ENCODE measurements at places on chromosomes 3 and 15.

DNA sequence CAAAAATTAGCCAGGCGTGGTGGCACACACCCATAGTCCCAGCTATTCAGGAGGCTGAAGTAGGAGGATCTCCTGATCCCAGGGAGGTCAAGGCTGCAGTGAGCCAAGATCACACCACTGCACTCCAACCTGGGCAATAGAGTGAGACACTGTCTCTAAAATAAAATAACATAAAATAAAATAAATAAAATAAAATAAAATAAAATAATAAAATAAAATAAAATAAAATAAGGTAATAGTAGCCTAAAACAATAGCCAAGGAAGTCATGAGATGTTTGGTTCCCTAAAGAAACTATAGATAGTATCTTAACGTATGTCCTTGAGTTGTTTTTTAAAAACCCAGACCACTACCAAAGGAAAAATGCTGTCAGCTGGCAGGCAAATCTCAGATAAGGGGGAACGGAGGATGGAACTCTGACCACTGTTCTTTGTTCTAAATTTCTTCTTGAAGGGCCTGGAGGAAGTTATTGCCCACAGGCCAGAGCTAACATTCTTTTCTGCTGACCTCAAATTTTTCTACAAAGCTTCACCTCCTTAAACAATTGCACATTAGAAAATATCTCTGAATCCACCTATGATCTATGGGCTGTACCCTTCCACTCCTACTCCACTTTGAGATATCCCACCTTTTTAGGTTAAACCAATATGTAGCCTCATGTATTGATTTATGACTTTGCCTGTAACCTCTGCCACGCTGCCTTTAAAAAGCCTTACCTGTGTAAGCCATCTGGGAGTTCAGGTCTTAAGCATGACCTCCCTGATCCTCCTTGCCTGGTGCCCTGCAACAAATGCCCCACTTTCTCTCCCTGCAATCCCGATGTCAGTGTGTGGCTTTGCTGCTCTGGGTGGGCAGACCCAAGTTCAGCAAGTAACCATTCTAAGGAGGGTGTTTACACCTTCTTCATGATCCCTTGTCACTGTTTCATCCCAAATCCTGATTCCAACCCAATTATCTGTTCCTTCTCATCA is 126.2 kb upstream of the BHLHE40 start:
- DNase-seq = no peak

- no peak for DNase-seq
These were observed 36.1 kb upstream of the CRTC3 start for GRCh38 chr15:90493647-90494046.

GRCh38 chr15:85116925-85117646 is 135.4 kb downstream of the PDE8A start:
- no peak for DNase-seq

DNA sequence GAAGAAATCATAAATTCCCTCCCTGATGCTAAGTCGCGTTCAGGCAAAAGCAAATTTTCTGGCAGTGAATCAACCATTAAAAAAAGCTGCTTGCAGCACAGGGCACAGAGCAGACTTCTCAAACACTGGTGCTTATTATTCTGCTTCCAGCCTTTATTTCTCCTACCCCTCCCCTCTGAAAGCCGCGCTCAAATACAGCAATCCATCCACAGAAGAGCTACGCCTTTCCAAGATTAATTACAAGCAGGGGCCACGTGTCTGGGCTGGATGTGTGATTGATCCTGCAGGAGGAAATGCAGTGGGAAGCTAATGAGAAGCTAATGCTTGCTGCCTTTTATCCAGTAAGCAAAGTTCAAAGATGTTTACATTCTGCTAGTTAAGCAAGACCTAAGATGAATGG is 134.9 kb upstream of the TOPAZ1 start:
- no peak for DNase-seq

DNA sequence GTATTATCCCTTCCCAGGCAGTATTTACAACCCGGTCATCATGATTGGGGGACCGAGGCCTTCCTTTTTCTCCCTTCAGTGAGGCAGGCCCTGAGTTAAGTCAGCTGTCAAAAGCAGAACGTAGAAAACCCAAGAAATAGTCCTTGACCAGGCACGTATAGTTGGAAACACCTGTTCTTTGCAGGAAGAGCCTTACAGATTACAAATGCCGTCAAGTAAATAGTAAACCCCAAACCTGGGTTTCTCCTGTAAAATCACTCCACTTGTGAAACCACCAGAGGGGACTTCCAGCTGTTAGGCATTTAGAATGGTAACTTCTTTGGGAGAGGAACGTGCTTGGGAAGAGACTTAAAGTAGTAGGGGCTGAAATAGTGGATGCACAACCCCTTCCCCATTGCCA is 1.0 kb upstream of the BTBD1 start:
- DNase-seq = no peak

- DNase-seq = no peak
These were observed 609 bp downstream of the GOLGA8A start for GRCh38 chr15:34436956-34437442.

DNA sequence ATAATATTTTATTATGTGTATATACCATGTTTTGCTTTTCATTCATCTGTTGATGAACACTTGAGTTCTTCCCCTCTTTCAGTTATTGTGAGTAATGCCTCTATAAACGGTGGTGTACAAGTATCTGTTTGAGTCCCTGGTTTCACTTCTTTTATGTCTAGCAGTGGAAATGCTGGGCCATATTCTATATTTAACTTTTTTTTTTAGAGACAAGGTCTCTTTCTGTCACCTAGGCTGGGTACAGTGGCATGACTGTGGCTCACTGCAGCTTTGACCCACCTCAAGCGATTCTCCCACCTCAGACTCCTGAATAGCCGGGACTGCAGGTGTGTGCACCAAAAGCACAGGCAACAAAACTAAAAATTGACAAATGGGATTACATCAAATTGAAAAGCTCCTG is 19.9 kb downstream of the GOLM2 start:
- DNase-seq = no peak

GRCh38 chr3:67302489-67302888 is 304.4 kb downstream of the KBTBD8 start:
- DNase-seq = no peak

DNA sequence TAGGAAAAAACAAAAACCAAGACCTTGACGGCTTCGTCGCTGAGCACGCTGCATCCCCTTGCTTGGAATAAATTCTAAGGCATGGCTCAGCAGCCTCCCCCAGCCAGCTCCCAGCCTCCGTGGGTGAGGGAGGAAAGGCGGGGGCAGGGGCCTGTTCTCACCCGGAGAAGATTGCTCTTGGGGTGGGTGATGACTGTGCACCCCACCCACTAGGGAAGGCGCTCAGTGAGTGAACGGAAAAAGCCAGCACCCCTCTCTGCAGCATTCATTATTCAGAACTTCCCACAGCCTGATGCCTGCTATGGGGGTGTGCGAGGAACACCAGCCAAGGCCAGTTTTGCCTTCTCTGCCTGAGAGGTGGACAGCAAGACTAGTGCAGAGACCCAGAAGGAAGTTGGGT is 19.3 kb upstream of the NTRK3 start:
- no peak for DNase-seq

DNA sequence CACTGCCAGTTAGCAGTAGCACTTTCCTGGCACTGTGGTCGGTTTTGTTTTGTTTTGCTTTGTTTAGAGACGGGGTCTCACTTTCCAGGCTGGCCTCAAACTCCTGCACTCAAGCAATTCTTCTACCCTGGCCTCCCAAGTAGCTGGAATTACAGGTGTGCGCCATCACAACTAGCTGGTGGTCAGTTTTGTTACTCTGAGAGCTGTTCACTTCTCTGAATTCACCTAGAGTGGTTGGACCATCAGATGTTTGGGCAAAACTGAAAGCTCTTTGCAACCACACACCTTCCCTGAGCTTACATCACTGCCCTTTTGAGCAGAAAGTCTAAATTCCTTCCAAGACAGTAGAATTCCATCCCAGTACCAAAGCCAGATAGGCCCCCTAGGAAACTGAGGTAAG is 22.6 kb downstream of the CLDN18 start:
- DNase-seq = no peak

DNA sequence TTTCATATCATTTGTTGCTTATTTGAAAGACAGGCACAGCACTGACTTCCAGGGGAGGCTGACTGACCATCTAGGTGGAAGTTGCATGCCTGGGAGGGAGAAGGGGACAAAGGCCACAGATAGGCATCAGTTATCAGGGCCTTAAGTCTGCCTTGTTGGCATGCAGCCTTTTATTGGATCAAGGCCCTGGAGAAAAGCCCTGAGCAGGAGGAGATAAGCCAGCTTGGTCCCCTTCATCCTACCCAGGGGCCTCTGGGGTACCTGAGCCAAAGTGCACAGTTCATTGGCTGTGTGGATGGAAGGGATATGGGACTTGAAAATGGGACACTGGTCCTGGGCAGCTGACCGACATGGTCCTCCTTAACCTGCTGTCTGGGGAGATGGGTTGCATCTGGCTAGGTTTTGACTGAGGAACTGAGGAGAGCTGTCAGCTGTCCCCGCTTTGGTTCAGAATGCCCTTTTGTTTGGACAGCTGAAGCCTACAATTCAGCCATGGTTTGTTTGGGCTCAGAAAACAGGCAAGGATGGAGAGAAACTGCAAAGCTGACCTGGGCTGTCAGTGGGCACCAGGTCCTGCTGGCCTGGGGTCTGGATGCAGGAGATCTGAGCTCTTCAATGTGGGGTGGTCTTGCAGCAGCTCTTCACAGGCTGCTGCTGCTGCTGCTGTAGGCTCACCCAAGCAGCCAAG is 60.0 kb downstream of the FLNB start:
- no peak for DNase-seq

DNA sequence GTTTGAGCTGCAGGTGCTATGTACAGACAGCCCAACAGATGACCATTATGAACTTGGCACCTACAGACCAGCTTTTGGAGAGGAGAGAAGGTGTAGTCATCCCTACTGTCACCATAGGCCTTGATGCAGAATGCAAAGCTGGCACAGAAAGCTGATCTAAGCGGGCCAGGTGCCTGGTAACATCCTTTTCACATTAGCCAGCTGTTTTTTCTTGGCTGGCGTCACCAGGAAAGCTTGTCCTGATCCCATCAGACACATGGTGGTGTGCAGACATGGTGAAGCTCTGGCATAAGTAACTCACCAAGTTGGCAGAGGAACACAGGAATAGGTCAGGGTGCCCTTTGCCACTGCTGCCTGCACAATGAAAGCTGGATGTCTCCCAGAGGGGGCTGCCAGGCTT is 97.2 kb upstream of the MB21D2 start:
- no peak for DNase-seq

- DNase-seq = no peak
These were observed 347.4 kb downstream of the FEZF2 start for GRCh38 chr3:62025913-62026312.

- no peak for DNase-seq
These were observed 128.2 kb upstream of the SLC7A14 start for GRCh38 chr3:170714122-170714521.

DNA sequence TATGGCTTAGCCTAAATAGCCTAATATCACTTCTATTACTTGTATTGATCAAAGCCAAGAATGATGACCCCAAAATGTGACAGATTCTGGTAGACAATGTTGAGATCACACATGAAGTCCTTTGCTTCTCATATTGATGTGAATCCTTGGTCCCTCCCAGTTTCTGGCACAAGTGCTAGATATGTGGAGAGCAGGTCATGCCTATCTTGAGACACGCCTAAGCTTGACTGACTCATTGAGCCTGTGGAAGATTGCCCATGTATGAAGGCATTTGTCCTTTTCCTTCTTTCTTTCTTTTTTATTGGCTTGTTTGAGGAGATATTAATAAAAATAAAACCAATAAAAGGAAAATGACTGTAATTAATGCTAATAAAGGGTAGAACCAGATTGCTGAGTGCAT is 54.0 kb upstream of the TMEM108 start:
- no peak for DNase-seq

DNA sequence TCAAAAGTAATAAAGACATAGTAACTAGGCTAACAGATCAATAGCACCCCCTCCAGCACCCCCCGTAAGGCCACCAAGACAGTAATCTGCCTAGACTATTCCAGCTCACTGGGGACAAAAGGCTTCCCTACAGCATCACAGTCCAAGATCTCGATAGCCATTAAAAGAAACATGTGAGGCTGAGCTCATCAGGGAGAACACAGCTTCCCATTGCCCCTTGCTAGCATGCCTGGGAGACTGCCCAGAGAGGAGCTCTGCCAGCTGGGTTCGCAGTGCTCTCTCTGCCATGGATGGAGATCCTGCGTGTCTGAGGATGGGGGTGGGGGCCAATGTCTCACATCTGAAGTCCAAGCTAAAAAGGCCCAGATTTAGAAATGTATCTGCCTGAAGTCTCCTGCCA is 17.8 kb downstream of the LRIG1 start:
- DNase-seq = no peak

- DNase-seq = no peak
These were observed 5.9 kb downstream of the LRRC28 start for GRCh38 chr15:99257107-99257750.

DNA sequence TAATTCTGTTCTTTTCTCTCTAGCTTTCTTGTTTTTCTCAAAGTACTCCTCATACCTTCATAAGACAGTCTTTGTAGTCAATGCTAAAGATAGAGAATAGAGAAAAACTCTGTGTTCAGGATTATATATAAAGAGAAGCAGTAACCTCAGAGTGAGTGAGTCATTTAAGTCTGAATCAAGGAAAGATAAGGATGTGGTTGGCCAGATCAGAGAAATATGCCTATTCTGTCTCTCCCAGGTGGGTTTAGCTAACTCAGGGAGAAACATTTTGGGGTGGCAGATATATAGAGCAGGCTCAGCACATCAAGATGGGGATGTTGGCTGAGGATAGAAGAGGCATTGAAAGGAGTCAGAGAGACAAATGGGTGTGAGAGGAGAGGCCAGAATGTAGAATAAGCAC is 31.4 kb downstream of the GTF2E1 start:
- no peak for DNase-seq

DNA sequence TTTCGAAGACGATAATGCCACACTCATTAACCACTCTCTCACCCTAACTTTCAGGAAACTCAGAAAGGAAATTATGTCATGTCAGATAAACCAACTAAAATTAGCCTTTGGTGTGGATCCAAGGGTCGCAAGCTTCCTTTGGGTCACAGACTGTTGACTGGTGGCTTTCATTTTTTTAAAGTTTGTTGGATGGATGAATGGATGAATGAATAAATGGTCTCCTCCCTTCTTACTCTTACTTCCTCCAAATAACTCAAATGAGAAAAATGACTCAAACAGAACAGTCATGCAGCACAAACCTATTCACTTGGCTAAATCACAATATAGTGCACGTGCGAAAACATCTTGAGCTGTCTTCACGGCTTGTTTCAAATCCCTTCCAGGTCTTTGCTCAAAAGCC is 82.9 kb upstream of the HACD2 start:
- DNase-seq = no peak

DNA sequence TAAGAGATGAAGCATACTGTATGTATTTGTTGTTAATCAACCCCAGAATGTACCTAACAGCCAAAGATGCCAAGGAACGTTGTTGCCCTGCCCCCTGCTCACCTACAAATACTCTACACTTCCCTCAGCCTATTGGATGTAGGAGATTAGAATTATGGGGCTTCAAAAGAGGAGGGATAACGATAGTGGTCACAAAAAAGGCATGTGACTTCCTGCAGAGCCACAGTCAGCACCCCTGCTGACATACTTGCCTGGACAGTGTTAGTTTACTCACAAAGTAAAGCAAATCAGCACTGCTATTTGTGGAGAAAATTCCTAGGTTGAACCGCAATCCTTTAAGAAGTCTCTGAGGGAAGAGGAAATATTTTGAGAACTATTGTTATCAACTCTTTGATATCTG is 37.9 kb downstream of the PARP15 start:
- DNase-seq = no peak

GRCh38 chr3:58066842-58067241 is 58.6 kb downstream of the FLNB start:
- DNase-seq = no peak

- no peak for DNase-seq
These were observed 39.3 kb downstream of the LRRK1 start for GRCh38 chr15:100958326-100959065.

- DNase-seq = no peak
These were observed 68.7 kb downstream of the GSK3B start for GRCh38 chr3:120025520-120025919.
